ENCODE measurements at places on chromosomes 7 and 10. TPM values are rescaled to one million over a fixed set of nuclear protein-coding genes. Genes with fewer than 3 reads are reported as not detected.

Gene H2BK1
- polyA plus RNA-seq, result not detected

Gene GPR26
- polyA plus RNA-seq, result not detected

Gene MDH2
- polyA plus RNA-seq, result 177 TPM

Gene VSIR
- polyA plus RNA-seq, result 73.6 TPM

Gene PARD3
- not detected for polyA plus RNA-seq

Gene CLCN1
- polyA plus RNA-seq, result not detected

Gene TAS2R5
- 0.33 TPM for polyA plus RNA-seq

Gene AKR1E2
- not detected for polyA plus RNA-seq

Gene ODAD2
- not detected for polyA plus RNA-seq

Gene SORBS1
- 0.41 TPM for polyA plus RNA-seq

Gene MALRD1
- not detected for polyA plus RNA-seq

Gene BICC1
- polyA plus RNA-seq, result not detected

Gene STK32C
- 4.0 TPM for polyA plus RNA-seq

Gene SLC29A4
- not detected for polyA plus RNA-seq

Gene NOS3
- 2.0 TPM for polyA plus RNA-seq

Gene JAKMIP3
- polyA plus RNA-seq, result not detected

Gene ASB10
- not detected for polyA plus RNA-seq

Gene SPRN
- 0.40 TPM for polyA plus RNA-seq

Gene PDK4
- polyA plus RNA-seq, result not detected

Gene ENKUR
- polyA plus RNA-seq, result 2.7 TPM

Gene TRPV6
- polyA plus RNA-seq, result not detected

Gene EFCAB10
- polyA plus RNA-seq, result not detected

Gene CYTH3
- polyA plus RNA-seq, result 3.0 TPM

Gene WIPF3
- polyA plus RNA-seq, result not detected

Gene ADAM22
- polyA plus RNA-seq, result 0.23 TPM

Gene RAB19
- 0.90 TPM for polyA plus RNA-seq

Gene OPN1SW
- polyA plus RNA-seq, result not detected

Gene CALHM3
- polyA plus RNA-seq, result not detected

Gene HPS1
- polyA plus RNA-seq, result 125 TPM

Gene TAF5
- polyA plus RNA-seq, result 2.3 TPM

Gene COL17A1
- not detected for polyA plus RNA-seq

Gene ZNF398
- 13.2 TPM for polyA plus RNA-seq

Gene ADAM12
- not detected for polyA plus RNA-seq

Gene PRSS37
- polyA plus RNA-seq, result not detected

Gene TMEM72
- polyA plus RNA-seq, result not detected

Gene UCMA
- polyA plus RNA-seq, result not detected

Gene GLI3
- not detected for polyA plus RNA-seq

Gene AKR1C1
- not detected for polyA plus RNA-seq

Gene CD36
- 0.69 TPM for polyA plus RNA-seq

Gene NEUROG3
- polyA plus RNA-seq, result not detected

Gene STEAP1B
- polyA plus RNA-seq, result 3.4 TPM

Gene FAM24A
- not detected for polyA plus RNA-seq

Gene LIPF
- not detected for polyA plus RNA-seq

Gene MBLAC1
- polyA plus RNA-seq, result 1.4 TPM

Gene PAPOLB
- polyA plus RNA-seq, result not detected

Gene ANXA8
- not detected for polyA plus RNA-seq

Gene GIMAP2
- polyA plus RNA-seq, result 11.9 TPM

Gene SLC35B4
- polyA plus RNA-seq, result 17.2 TPM

Gene CTAGE4
- not detected for polyA plus RNA-seq

Gene LIPM
- polyA plus RNA-seq, result not detected
